ENCODE measurements at places on chromosomes 3 and 15.

GRCh38 chr3:61415201-61415600 lies 146.2 kb upstream of the PTPRG start:
- DNase-seq, result no peak

- no peak for DNase-seq
Measured at GRCh38 chr3:141070727-141071357, 19.7 kb downstream of the SPSB4 start.

- DNase-seq, result no peak
Measured at GRCh38 chr3:100693225-100693624, 16.1 kb upstream of the TFG start.

DNA sequence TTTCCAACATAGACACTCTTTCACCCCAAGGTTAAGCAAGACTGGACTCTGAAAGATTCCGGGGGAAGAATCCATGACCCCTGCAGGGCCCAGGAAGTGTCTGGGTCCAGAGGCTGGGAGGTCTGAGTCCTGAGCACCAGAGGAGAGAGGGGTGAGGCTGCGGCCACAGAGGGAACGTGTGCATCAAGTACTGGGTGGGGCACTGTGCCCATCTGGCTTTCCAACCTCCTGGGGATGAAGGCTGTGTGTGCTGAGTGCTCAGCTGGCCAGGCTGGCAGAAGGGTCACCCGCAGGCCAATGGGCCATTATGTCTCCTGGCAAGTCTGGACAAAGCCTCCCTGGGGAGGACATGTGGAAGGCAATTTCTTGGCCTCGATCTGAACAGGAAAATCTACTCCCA lies 3.3 kb downstream of the CHRNA3 start:
- DNase-seq, result no peak

Data from AG04450 (cell line).